ENCODE measurements at places on chromosomes 5 and 9.

DNA sequence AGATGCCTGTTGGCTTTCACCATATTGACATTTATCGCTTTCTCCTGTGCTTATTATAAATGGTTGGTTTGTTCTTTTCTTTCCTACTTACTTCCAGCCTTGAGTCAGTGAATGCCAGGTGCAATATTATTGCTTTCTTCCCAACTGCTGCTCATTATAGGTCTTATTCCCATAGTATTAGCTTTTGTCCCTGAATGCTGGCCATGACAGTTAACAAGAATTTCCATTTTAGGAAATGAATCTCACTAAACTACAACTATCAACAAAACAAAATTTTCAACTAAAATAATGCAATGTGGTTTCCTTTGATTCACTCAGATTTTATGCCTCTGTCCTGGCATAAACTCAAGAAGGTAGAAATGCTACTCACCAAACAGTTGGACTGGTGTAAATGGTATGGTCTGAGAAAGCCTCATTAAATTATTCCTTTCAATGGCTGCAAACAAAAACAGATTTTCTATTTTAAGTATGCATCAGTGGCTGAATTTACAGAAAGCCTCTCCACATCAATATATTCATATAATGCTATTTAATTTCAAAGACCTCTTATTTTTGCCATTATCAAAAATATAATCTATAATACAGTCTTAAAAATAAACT is 145.4 kb downstream of the TRPM6 start:
- no peak for DNase-seq

- DNase-seq: no peak
Measured at GRCh38 chr5:139806111-139806510, 10.5 kb downstream of the PSD2 start.

- no peak for DNase-seq
Measured at GRCh38 chr5:90866915-90867731, 308.5 kb downstream of the ADGRV1 start.

- no peak for DNase-seq
Measured at GRCh38 chr5:112342389-112342788, 76.7 kb downstream of the EPB41L4A start.

DNA sequence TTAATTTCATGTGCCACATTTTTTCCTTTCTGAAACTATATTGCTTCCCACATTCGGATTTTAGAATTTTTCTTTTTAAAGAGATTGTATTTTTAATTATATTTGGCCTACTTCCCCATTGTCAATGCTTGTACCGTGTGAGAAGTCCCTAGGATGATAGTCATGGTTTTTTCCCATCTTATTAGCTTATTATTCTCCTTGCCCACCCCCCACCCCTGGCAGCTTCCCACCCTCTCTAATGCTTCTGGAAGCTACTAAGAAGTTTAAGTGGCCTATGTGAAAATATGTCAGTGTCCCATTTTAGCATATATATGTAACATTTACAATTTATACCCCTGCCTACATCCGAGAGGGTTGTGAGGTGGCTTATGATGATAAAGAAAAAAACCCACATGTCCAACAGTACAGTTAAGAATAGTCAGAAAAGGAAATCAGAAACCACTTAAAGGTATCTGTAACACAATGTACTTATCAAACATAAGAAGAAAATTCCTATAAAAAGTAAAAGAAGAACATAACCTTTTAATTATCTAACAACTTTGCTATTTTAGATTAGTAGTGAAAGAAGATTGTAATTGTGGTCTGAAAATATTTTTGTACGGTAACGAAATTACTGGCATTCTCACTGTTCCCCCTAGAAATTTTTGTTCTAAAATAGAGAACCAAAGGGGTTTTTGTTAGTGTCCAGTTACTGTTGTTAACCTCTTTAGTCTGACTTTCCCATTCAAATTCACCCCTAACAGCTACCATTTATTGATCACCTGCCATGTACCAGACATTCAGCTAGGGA is 62.1 kb downstream of the SLC44A1 start:
- DNase-seq: no peak

DNA sequence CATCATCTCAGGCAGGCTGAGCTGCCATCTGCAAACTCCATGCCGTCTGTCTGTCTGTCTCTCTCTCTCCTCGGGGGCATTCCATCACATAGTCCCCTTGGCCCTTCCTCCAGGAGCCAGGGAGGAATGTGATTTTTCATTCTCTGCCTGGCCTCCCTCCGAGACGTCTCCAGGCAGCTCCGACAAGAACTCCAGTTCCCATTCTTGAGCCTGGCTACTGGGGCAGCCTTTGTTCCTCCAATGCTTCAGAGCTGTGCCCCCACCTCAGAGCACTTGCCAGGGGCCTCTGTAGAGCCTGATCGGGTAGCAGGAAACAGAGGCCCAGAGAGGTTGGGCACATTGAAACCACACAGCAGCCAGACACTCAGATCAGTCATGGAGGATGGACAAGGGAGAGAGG is 74.0 kb downstream of the COL27A1 start:
- DNase-seq: no peak

- DNase-seq: no peak
Measured at GRCh38 chr5:175325681-175326080, 118.3 kb downstream of the DRD1 start.

GRCh38 chr5:145867806-145868205 is 5.0 kb downstream of the GRXCR2 start:
- DNase-seq: no peak

DNA sequence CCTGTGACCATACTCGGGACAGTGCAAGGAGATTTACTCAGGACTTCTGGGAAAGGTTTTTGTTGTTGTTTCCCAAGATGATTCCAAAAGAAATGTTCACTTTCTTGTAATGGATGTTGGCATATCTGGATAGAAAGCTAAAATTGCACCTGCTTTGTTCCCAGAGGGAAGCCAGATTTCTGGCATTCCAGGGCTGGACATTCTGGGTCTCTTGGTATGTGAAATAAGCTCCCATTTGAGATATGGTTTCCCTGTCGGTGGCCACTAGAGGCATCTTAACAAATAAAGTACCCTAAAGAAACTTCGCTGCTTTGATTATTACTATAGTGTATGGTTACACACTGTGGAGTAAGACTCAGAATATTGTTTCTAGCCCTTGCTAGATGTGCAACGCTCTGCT is 737.3 kb downstream of the BRINP1 start:
- DNase-seq: no peak

DNA sequence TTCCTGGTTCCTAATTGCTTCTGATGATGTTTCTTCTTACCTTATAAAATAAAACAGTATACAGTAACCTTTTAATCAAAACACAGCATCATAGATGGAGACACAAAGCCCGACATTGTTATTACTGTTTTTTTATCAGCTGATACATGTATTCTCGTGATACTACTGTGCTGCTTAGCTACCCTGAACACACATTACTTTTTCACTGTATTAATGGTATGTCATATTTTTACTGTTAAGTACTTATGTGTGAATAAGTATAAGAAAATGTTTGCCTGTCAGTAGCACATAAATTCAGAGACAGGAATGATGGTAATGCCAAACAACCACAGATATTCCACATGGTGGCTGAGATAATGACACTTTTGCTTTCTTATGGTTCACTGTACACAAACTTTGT is 68.7 kb downstream of the RAB24 start:
- DNase-seq: no peak

GRCh38 chr5:31707329-31707728 is 68.4 kb downstream of the PDZD2 start:
- DNase-seq: no peak

GRCh38 chr5:63596254-63596653 is 366.0 kb downstream of the HTR1A start:
- no peak for DNase-seq

DNA sequence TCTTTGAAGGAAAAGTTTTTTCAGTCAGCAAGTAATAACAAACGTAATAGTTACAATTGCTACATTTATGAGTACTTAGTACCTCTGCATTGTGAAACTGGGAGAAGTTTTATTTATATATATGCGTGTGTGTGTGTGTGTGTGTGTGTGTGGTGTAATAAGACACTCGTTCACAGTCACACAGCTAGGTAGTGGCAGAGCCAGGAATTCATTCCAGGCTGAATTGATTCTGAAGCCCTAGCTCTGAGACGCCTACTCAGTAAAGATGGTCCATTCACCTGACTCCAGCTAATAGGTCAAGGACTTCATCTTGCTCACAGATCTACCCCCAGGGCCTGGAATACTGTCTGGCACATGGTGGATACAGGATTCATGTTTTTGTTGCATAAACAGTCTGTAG is 13.6 kb upstream of the CAST start:
- no peak for DNase-seq
